Purkinje cell (primary cell): ENCODE measurements at places on chromosomes 7 and 10. TPM values are rescaled to one million over a fixed set of nuclear protein-coding genes. Genes with fewer than 3 reads are reported as not detected.

GBX1 gene
- not detected in 2 replicates for polyA plus RNA-seq

MALSU1 gene
- polyA plus RNA-seq = 49.1 and 53.1 TPM in 2 replicates

KLF14 gene
- polyA plus RNA-seq = not detected in 2 replicates

SVIL gene
- 52.1 and 64.4 TPM in 2 replicates for polyA plus RNA-seq

NODAL gene
- 0.99 TPM in 1 of 2 replicates, not detected in the other for polyA plus RNA-seq

MKX gene
- polyA plus RNA-seq = 0.98 and 4.2 TPM in 2 replicates

TMEM184A gene
- not detected in 2 replicates for polyA plus RNA-seq

HHEX gene
- polyA plus RNA-seq = 1.2 TPM in 1 of 2 replicates, not detected in the other

OR9A2 gene
- not detected in 2 replicates for polyA plus RNA-seq

UTF1 gene
- polyA plus RNA-seq = not detected in 2 replicates

PDE6C gene
- 0.09 TPM in 1 of 2 replicates, not detected in the other for polyA plus RNA-seq

CAV2 gene
- polyA plus RNA-seq = 0.14 and 1.9 TPM in 2 replicates

UNCX gene
- 0.12 TPM in 1 of 2 replicates, not detected in the other for polyA plus RNA-seq

HOXA6 gene
- not detected in 2 replicates for polyA plus RNA-seq
